ENCODE measurements at places on chromosomes 3 and 15.

- no peak for DNase-seq
Observed at GRCh38 chr3:58258392-58259055, 20.9 kb downstream of the ABHD6 start.

DNA sequence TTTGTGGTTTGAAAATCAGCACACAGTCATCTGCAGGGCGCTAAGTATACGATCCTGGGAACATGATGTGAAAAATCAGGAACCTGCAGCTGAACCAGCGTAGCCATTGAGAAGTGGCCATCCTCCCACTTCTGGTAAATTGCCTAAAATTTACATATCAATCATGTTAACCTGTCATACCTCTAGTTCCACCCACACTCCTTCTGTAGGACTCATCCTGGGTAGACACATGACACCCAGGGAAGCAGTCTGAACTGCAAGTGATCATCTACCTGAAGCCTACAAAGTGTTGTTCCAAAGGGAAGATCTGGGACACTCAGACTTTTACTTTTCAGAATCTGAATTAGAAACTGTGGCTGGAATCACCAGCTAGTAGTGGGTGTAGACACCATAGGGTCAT, 5.5 kb upstream of the PSMD6 start:
- DNase-seq = no peak

- DNase-seq = no peak
Observed at GRCh38 chr3:65854606-65855304, 184.0 kb downstream of the MAGI1 start.

- DNase-seq = no peak
Observed at GRCh38 chr3:119035014-119035346, 334 bp upstream of the IGSF11 start.

DNA sequence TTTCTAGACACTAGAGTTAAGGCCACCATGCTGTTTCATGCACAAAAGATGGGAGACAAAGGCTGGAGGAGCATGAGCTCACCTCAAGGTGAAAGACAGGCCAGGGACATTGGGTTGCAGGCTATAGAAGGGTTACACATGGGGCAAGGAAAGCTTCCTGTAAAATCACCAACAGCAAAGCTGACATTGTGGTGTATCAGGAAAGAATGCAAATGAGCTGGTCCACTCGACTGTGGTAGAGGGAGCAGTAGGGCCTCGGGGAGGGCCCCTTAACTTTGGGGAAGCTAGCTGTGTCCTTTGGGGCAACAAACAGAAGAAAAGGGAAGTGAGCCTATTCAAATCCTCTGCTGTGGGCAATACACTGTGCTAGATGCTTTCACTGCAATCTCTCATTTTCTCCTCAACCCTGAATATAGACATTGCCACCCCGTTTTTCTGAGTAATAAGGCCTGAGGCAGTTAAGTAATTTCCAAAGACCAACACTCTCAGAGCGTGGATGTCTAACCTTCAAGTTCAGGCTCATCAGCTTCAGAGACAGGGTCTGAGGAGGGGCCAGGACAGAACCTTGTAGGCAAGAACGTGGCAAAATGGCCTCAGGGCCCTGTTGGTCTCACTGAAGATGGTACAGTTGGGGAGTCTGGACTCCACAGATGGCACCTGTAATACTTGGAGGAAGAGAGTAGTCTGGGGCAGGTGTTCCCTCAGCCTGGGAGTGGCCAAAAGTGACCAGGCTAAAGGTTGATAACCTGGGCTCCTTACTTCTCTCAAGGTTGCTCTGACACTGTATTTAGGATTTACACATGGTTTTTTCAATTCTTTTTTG, 24.1 kb downstream of the CX3CR1 start:
- no peak for DNase-seq

GRCh38 chr3:124318656-124319055, 326.7 kb upstream of the ROPN1 start:
- no peak for DNase-seq

DNA sequence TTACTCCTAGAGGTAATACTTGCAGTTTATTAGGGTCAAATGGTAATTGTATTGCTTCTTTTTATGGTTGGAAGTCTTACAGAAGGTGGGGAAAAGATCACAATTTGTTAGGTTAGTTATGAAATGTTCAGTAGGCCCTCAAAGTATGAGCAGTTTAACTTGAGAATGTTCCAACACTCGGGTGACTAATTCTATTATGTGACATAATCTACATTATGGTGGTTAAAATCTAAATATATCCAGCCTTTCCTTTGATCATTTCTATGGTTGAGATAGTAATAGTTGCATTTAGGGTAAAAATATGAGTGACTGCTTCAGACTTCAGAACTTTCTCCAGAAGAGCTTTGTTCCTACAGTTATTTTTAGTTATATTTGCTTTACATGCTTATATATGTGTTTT, 19.6 kb upstream of the FBXO22 start:
- DNase-seq = no peak

DNA sequence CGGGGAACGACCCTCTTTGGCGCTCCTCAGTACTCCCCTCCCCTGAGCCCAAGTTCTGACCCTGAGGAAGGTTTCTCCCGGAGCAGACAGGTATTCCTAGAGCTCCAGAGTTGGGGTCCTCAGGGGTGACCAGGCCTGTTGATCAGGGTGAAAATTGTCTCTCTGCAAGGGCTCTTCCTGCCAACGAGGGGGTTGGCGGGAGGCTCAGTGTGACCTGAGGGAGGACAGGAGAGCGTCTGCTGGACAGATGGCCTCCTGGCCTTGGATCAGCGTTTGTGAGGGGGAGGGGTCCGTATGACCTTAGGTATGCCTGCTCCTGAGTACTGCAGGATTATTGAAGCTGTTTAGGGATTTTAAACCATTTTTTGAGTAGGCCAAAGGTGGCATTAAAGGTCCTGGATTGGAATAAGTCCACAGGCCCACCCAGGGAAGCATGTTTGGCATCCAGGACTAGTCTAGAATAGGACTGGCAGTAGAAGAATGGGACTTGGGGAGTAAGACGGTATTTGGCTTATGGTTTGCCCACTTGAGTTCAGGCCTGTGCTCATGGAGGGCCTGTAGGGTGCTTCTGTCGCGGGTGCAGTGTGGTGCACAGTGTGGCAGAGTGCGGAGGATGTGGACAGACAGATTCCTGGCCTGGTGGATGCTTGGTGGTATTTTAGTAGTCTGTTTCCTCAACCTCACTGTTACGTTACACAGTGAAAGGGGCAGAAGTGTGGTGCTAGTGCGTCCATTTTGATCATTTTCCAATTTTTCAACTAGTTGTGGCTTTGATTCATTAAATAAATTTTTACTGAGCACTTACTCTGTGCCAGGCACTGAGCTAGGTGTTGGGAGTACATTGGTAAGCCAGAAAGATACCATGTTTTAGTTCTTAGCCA, 959 bp downstream of the ZNF592 start:
- no peak for DNase-seq

DNA sequence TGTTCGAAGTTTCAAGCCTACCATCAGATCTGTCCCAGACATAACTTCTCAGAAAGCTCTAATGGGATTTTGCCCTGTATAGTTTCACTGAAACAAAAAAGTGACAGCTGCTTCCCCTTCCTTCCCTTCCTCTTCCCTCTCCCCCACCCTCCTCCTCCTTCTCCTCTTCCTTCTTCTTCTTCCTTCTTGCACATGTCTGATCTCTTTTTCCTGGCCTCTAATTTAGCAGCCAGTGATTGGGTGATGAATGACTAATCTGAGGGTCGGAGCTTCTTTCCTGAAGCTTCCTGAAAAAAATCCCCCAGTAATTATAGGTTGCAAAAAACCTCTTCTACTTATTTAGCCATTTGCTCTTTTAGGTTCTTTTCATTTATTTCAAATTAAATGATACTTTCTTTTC, 168.7 kb downstream of the POTEB3 start:
- DNase-seq = no peak

- no peak for DNase-seq
Observed at GRCh38 chr15:60496853-60497252, 17.9 kb upstream of the ICE2 start.

Data from activated CD4-positive, alpha-beta T cell treated with anti-CD3 and anti-CD28 coated beads for 24 hours (primary cell).